DMS53 (cell line): ENCODE measurements at places on chromosomes 1 and 21.

- DNase-seq: no peak
Observed at GRCh38 chr1:200435200-200435780, 25.5 kb upstream of the ZNF281 start.

GRCh38 chr1:26023826-26024225, 2.3 kb downstream of the EXTL1 start:
- DNase-seq: no peak

- no peak for DNase-seq
Observed at GRCh38 chr1:168301664-168302320, 21.1 kb downstream of the TBX19 start.

- DNase-seq: no peak
Observed at GRCh38 chr1:177451191-177451590, 280.4 kb downstream of the BRINP2 start.

DNA sequence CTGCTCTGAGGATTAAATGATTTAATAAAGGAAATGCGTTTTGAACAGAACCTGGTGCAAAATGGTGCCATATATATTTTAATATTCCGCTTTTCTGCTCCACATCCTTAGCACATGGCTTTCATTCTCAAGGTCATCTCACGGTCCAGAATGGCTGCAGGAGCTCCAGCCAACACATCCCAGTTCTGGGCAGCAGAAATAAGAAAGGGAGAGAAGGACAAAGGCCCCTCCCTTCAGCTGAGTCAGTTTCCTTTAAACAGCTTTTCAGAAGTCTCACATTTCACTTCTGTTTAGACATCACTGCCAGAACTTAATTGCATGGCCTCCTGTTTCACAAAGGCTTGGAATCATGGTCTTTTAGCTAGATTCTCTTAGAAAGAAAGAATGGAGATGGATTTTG, 75.2 kb upstream of the LRRN2 start:
- DNase-seq: no peak

DNA sequence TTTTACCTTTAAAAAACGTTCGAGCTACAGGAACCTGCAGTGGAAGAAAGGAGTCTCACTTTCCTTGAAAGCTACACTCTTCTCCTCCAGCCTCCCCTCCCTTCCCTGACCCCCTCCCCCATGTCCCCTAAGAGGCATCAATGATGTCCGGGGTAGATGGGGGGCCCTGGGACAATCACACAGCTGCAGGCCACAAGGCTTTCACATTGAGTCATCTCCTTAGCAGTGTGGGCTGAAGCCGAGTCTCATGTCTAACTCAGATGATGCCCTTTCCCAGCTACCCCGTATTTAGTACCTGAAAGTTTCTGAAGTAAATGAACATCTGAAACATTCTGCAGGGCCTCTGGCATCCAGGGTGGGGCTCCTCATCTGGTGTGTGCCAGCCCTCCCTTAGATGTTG, 6.3 kb upstream of the GPR25 start:
- DNase-seq: no peak

- DNase-seq: peak; percentile 99
Observed at GRCh38 chr1:160538985-160539651, 16.1 kb upstream of the SLAMF6 start.

- DNase-seq: no peak
Observed at GRCh38 chr1:219419065-219419464, 193.8 kb downstream of the ZC3H11B start.

DNA sequence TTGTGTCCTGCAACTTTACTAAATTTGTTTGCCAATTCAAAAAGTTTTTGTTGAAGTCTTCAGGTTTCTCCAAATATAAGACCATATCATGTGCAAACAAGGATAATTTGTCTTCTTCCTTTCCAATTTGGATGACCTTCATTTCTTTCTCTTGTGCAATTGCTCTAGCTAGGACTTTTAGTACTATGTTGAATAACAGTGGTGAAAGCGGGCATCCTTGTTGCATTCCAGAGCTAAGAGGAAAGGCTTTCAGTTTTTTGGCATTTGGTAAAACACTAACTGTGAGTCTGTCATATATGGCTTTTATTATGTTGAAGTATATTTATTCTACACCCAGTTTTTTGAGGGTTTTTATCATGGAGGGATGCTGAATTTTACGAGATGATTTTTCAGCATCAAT, 630.0 kb upstream of the ADGRL2 start:
- DNase-seq: no peak

GRCh38 chr21:16125274-16125673, 395.5 kb downstream of the USP25 start:
- DNase-seq: no peak

- no peak for DNase-seq
Observed at GRCh38 chr1:25110485-25110884, 121.8 kb downstream of the SYF2 start.

DNA sequence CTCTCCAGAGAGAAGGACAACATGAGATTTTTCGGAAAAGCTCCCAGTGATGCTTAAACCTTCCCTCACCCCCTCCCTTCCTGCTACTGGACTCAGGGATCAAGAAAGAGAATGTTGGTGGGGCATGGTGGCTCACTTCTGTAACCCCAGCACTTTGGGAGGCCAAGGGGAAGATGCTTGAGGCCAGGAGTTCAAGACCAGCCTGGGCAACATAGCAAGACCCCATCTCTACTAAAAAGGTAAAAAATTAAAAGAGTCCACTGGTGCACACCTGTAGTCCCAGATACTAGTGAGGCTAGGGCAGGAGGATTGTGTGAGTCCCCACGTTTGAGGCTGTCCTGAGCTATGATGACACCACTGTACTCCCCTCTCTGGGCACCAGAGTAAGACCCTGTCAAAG, 162.9 kb upstream of the RAB4A start:
- DNase-seq: no peak

DNA sequence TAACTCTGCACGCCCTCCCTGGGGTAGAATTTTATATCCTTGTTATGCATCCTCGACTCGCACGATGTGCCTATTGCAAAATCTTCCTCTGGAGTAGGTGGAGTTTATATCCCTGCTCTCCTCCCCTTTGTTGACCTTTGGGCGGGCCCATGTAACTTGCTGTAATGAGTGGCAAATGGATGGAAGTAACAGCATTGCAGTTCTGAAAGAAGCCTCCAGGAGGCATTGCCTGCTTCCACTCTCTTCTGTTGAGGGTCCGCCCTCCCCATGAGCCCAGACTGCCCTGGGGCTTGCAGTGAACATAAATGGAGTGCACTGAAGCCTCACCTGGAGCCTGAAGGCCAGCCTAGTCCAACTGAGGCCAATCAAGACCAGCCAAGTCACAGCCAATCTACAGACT, 62.2 kb upstream of the GRIK3 start:
- DNase-seq: no peak
